ENCODE measurements at places on chromosomes 1 and 21.

- no peak for DNase-seq
Measured at GRCh38 chr1:27963393-27963792, 3.6 kb downstream of the XKR8 start.

- no peak for DNase-seq
Measured at GRCh38 chr1:73914951-73915350, 283.0 kb downstream of the LRRIQ3 start.

- no peak for DNase-seq
Measured at GRCh38 chr1:94787691-94788090, 32.5 kb upstream of the SLC44A3 start.

DNA sequence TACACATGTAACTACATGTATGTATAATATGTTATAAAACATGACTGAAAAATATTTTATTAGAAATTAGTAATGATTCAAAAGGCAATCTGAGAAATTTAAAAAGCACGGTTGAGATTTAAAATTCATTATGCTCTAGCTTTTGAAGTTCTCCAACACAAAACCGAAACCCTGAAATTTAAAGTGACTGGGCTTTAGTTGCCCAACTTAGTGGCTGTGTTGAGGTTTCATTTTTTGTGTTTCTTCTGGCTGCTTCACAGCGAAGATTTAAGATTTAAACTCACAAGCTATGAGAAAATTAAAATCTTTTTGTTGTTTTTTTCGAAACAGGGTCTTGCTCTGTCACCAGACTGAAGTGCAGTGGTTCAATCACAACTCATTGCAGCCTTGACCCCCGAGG, 1058.7 kb downstream of the NCAM2 start:
- no peak for DNase-seq

GRCh38 chr1:60763741-60764140, 318.6 kb upstream of the NFIA start:
- no peak for DNase-seq

GRCh38 chr1:58652651-58653184, 47.1 kb downstream of the MYSM1 start:
- DNase-seq, result peak; percentile 93

DNA sequence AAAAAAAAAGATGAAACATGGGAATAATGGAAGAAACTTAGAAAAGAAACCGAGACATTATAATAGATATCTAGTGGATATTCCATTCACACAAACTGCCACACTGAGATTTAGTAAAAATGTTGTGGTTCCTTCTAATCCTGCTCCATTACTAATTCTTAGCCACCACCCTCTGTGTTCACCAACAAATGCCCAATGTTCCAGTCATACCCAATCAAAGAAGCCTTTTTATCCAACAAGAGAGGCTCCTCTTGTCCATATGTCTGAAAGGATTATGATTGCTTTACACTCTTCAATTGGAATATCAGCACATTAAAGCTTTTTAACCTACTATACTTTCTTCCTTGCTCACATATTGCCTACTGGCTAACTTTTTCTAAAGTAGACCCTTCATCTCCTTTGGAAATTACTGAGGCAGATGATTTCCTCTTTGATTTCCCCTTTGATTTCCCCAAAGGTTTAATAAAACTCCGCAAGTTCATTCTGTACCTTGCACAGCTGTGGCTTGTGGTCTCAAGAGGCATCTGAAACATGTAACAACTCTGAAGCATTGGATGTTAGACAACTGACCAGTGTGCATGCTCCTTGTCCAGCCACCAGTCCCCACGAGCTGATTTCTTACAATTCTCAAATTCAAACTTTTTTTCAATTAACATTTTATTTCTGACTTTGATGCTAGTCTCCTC, 305.6 kb upstream of the LYPLAL1 start:
- DNase-seq, result no peak

DNA sequence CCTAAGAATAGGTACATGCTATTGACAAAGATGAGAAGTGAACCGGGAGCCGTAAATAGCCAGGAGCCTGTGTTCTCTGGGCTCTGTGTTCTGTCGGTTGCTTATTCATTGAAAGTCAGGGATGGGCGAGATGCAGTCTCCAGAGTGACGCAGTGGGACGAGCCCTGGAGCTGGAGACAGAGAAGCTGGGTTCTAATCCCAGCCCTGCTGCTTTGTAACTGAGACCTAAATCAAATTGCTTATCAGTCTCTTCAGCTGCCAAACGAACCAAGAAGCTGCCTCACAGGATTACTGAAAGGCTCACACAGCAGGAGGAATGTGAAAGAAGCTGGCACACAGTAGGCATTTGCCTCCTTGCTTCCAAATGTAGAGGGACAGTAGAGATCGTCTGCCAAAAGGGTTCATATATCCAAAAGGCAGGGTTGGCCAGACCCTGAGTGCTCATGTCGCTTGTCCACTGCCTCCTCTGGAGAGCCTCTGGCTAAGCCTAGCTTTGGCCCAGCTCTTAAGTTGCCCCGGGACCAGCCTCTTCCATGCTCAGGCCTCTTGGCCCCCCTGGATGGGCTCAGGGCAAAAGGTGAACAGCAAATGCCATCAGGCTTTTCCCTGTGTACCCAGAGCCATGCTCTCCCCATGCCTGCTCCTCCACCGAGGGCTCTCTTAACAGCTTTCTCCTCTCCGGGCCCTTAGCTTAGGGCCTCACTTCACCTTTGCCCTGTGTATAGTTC, 134.2 kb upstream of the IPO9 start:
- DNase-seq, result no peak

DNA sequence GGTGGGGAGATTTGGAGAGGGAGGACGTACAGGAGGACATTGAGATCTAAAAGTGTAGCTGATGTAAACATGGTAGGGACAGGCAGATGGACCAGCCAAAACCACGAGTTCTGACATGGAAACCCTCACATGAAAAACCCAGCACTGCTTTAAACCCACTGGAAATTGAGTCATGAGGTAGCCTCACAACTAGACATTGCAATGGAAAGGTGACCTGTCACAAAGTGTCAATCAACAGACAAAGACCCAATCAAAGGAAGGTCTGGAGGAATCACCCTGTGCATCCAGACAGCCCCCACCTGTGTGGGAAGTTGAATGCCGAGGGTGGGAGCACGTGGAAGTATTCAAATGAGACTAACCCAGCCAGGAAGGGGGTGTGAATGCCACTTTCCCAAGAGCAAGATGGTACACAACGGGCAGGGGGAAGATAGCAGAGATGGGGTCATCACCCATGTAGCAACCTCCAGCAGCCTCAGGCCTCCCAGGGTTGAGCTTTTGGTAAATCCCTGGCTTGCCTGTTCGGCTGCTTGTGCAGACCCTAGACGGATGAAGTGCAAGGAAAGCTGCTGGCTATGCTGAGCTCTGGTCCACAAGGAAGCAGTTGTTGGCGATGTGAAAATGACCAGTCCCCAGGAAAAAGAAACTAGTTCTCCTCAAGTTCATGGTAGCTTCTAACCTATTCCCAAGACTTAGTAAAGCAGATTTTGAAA, 5.6 kb downstream of the FCMR start:
- DNase-seq, result no peak

GRCh38 chr1:174174461-174175329, 15.4 kb downstream of the RABGAP1L start:
- no peak for DNase-seq

- DNase-seq, result peak; percentile 97
Measured at GRCh38 chr1:59707178-59707791, 107.5 kb upstream of the HOOK1 start.

- no peak for DNase-seq
Measured at GRCh38 chr21:44357064-44357837, 3.8 kb downstream of the TRPM2 start.

GRCh38 chr1:2061065-2061778, 11.0 kb downstream of the PRKCZ start:
- no peak for DNase-seq

DNA sequence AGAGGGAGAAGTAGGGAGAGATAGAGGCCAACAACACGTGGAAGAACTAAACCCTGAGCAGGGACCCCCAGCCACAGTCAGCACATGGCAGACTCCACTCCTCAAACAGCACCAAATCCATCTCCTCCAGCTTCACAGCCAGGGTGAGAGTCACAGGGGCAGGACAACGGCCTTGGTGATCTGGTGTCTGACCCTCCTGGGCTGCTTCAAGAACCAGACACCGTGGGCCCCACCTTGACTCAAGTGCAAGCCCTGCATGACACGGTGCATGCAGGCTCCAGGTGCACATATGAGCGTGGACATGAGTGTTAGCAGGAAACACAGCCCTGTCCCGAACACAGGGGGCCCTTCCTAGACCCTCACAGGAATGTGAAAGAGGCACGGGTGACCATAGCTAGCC, 21.9 kb downstream of the S100A7 start:
- no peak for DNase-seq

- peak; percentile 79 for DNase-seq
Measured at GRCh38 chr1:155000726-155001424, 1.7 kb upstream of the ZBTB7B start.

- DNase-seq, result peak; percentile 19
Measured at GRCh38 chr1:12594966-12595756, 22.8 kb downstream of the DHRS3 start.

GRCh38 chr1:230292689-230293389, 133.3 kb downstream of the PGBD5 start:
- no peak for DNase-seq

DNA sequence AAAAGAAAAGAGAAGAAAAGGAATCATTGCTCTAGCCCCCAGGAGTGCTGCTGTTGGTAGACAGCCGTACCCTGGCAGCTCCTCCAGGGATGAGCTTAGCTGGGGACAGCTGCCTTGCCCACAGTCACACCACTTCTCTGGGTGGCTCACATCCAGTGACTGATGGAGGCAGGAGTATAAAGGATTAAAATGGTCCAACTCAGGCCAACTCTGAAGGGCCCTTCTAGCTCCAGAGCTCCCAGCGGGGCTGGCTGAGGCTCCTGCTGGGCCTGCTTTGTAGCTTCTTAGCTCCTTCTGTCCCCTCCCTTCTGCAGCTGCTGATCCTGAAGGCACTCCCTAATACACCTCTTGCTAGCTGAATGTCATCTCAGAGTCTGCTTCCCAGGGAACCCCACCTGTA, 4.4 kb downstream of the CITED4 start:
- no peak for DNase-seq

- peak; percentile 95 for DNase-seq
Measured at GRCh38 chr1:109201123-109201703, 12.5 kb upstream of the SARS1 start.

DNA sequence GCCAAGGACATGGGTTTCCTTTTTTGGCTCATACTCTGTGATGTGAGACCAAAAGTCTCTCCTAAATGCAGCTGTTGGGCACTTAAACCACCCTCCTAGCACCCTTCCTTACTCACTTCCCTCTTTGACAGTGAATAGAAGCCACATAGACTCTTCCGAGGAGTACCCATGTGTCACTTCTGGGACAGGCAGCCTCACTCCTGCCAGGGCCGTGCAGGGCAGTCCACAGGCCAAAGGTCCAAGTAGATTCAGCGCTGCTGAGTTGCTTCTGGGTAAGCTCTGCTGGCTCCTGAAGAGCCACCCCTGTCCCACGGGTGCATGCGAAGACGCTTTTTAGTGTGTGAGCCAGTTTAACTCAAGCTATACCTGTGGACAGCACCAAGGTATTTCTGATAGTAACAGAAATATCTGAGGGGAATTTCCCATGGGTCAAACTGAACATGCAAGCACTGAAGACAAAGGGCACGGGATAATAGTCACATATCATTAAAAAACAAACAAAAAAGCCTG, 36.8 kb upstream of the BMP8B start:
- DNase-seq, result no peak

GRCh38 chr1:17654519-17654918, 100.6 kb upstream of the ACTL8 start:
- no peak for DNase-seq

- DNase-seq, result no peak
Measured at GRCh38 chr1:1569341-1569740, 5.3 kb downstream of the SSU72 start.

DNA sequence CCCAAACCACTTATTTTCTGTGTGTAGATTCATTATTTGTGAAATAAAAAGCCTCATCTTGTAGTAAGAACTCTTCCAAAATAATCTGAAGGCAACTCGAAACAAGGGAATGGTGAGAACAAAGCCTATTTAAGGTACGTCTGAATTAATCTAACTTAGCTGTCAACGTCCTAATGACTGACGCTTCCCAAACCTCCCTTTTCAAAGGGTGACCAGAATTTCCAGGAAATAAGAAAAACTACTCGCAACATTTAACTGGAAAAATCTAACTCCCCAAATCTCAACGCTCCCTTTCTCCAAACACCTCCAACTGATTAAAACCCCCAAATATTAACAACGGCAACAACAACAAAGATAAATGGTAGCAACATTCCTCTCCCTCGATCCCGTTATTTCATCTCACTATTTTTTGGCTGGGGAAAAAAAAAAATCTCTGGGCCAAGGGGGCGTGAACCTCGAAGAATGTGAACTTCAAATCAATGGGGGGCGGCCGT, 693 bp downstream of the SRSF10 start:
- no peak for DNase-seq

DNA sequence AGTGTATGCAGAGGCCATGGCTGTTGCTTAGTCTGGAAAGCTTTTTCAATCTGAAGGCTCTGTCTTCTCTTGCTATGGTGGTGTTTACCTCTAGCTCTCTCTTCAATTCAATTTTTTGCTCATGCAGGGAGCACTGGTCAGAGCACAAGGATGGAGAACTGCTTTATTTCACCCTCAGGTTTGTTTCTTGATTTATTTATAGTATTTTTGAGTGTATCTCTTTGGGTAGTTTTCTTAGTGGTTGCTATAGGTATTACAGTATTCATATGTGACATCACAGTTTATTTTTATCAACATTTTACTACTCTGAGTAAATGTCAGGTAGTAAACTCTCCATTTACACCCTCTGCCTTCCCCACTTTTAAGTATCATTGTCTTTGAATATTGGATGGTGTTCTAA, 147.9 kb downstream of the RASAL2 start:
- no peak for DNase-seq

DNA sequence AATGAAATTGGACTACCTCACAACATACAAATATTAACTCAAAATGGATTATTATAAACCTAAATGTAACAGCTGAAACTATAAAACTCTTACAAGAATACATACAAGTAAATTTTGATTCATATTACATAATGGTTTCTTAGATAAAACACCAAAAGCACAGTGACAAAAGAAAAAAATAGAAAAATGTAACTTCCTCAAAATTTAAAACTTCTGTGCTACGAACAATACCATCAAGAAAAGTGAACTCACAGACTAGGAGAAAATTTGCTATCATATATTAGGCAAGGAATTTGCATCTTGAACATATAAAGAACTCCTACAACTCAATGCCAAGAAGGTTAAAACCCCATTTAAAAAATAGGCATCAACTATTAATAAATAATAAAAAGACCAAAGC, 31.2 kb downstream of the ANGPTL3 start:
- no peak for DNase-seq

GRCh38 chr1:227911376-227911775, 36.4 kb downstream of the WNT9A start:
- no peak for DNase-seq

- DNase-seq, result no peak
Measured at GRCh38 chr1:9164919-9165318, 36.0 kb upstream of the GPR157 start.
